ENCODE measurements at places on chromosomes 1 and 21.
A peak's percentile ranks its signal among the peaks of the same experiment; 100 is the strongest.

DNA sequence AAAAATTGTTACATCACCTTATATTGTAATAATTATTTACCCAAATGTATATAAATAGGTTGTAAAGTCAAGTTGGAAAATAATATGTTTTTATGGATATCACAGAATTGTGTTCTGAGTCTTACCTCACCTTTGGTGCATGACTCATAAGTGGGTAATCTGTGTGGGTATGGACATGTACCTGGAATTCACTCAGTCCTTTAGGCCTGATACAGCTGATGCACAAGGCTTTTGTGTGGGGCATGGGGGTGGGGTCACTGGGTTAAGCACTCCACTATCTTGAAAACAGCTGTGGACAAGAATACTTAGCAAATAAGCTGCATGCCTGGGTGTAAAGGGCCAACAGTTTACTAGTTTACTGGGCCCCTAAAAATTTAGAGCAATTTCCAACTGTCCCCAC, 34.4 kb downstream of the INKA2 start:
- DNase-seq: no peak

DNA sequence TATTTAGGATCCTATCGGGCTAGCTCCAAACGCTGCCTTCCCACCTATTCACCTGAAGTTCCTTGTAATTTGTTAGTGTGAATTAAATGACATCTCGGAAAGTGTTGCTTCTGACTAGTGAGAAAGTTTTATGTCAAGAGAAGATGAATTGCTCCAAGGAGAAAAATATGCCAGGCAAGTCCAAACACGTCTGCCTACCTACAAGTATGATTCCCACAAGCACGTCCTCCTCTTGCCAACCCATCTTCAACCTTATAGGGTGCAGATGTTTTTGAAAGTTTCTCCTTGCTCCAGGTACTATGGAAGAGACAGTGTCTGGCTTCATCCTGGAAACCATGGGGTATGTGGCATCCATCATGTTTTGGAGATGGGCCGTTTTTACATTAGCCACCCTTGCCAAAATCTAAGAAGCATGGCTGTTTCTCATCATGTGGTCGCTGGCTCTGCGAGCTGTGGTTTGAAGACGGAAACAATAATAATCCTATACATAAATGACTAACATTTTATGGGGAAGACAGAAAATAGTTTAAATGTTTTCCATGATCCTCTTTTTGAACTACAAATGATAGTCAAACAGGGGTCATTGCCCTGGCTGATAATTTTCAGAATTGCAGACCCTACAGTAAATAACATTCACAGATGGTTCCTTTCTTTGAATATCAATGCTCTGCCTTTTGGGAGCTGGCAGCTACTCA, 505.8 kb downstream of the SMYD3 start:
- DNase-seq: no peak

- DNase-seq: no peak
These were observed 910 bp downstream of the RUNX1 start for GRCh38 chr21:35048183-35048601.

GRCh38 chr1:209885403-209886218, 52.4 kb upstream of the SYT14 start:
- DNase-seq: no peak

- DNase-seq: peak; percentile 12
These were observed 287.5 kb downstream of the SMYD3 start for GRCh38 chr1:246219508-246220030.

DNA sequence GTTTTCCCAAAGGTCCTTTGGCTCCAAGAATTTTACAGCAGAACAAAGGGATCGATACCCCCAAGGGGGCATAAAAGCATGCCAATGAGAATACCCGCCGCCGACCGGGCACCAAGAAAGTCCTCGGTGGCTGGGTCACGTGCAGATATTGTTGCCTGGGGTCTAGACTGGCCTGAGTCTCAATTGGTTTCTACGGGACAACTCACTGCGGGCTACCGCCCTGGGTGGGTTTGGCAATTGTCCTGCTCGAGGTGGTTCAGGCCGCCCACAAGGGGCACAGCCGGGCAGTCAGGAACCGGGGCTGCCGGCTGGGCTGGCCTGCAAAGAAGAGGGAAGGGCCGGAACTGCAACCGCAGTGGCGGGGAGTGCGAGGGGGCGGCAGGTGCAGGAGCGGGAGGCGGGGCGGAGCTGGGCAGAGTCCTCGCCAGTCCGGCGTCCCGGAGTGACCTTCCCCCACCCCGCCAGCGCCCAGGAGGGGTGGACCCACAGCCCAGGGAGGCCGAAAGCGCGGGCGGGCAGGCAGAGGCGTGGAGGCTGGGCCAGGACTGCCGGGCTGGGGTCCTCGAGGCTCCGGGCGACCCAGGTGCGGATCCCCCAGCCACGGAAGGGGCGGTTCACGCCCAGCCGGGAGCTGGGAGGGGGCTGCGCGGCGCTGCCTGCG, 926 bp upstream of the ATP1B1 start:
- DNase-seq: no peak

DNA sequence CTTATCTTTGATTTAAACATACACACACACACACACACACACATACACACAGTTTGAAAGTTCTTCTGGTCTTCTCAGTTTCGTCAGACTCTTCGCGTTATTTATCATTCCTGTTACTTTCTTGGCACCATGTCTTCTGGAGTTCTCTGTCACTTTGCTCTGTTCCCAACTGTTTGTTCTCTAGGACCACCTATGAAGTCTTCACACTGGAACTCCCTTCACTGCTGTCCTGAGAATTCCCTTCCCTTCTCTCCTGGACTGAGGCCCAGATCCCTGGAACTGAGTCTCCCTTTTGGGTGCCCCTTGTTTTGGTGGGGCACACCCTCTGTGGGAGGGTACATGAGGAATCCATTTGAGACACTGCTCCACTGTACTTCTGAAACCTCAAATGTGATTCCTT, 30.5 kb downstream of the ALG14 start:
- no peak for DNase-seq

- no peak for DNase-seq
These were observed 141.7 kb upstream of the EDN2 start for GRCh38 chr1:41626146-41626545.

- no peak for DNase-seq
These were observed 68.6 kb downstream of the LHX8 start for GRCh38 chr1:75202751-75203150.

DNA sequence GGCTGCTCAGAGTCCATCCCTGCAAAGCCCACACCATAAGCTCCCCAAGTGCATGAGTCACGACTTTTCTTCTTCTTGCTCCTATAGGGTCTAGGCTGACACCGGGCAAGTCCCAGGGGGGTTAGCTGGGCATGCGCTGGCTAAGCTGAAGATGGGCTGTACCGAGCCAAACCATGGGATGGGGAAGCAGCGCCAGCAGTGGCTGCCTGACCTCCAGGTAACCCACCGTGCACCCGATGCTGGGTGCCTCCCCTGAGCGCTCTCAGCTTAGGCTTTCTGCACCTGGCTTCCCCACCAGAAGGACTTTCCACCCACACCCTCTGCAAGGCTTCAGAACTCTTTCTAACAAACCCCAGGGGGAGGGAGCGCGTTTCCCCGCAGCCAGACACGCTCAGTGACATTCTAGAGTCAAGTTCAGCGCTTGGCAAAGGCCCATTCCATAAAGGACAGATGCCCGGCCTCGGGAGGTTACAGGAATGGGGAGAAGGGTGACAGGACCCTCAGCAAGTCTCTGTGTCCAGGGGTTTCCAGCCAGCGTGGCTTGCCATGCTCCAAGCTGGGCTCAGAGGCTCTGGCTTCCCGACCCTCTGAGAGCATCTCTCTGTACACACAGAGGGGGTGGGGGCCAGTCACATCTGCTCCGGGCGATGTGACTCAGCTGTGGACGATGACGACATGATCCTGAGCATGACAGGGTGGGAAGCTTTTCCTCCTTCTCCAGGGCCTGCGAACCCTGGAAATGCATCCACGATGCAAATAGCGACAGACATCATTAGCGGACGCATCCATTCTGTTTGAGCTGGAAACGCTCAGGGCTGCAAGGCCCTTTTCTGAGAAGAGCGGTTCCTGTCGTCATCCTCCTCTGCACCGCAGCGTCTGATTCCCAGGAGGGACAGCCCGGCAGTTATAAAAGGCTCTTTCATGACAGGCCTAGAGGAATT, 107.8 kb downstream of the SIK1 start:
- DNase-seq: peak; percentile 37

DNA sequence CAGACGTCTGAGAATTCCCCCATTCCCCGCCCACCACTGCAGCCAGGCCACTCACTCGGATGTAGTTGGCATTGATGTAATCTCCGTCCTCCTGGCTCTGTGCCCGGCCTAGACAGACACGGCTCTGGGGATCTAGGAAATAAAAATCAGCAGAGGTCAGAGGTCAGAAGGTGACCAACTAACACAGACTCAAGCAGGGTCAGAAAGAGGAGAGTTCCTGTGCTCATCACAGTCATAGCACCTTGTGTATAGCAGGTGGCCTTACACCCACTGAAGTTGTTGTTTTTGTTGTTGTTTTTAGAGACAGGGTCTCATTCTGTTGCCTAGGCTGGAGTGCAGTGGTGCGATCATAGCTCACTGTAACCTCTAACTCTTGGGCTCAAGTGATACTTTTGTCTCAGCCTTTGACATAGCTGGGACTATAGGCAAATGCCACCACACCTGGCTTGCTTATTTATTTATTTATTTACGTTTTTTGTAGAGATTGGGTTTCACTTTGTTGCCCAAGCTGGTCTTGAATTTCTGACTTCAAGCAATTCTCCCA, 4.9 kb downstream of the PTPN7 start:
- no peak for DNase-seq

- DNase-seq: no peak
These were observed 10.9 kb downstream of the OR14I1 start for GRCh38 chr1:248691567-248692155.

GRCh38 chr1:63799307-63799706, 25.5 kb downstream of the ROR1 start:
- DNase-seq: no peak

- no peak for DNase-seq
These were observed 104.7 kb downstream of the DAB1 start for GRCh38 chr1:57319165-57319564.

DNA sequence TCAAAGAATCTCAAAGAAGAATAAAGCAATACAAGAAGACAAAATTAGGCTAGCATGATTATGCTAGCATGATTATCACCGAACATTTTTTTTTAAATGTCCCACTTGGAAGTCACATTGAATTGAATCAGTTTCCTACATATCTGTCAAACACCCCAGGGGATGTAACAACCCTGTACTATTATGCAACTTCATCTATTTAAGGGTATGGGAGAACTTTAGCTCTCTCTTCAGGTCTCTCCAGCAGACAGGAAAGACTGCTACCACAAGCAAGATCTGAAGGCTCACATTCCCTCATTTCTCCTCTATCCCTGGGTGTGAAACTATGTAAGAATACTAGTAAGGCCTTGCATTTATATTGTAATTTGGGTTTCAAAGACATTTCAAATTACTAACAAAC, 52.8 kb downstream of the EDEM3 start:
- DNase-seq: no peak

DNA sequence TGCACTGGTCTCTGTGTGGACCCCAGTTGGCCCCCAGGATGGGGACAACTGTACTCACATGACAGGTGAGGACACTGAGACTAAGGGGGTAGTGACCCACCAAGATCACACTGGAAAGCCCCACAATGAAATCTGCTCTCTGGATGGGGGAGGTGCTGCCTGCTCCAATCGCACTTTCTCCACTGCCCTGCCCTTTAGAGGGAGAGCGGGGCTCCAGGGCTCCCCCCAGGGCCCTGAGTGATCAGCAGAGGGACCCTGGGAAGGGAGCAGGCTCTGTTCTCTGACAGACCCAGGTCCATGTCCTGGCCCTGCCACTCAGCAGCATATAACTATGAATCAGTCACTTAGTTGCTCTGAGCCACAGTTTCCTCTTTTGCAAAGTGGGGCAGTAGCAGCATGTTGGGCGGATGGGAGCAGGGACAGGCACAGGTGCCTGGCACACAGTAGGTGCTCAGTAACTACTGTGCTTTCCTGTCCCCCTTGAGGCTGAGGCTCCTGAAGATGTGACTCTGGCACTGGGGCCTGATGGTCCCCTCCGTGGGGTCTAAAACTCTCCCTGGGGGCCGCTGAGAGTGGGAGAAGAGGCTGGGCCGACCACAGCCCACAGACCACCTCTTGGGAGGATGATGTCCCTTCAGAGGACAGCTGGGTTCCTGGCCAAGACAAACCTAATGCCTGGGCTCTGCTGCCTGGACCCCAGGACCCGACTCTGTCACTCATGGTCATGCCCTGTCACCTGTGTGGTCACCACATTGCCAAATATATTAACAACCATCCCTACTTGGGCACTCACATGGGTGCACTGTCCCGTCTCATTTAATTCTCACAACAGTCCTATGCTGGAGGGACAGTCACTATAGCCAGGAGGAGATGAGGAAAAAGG, 222.7 kb downstream of the PTPRU start:
- no peak for DNase-seq

GRCh38 chr21:36005879-36006400, 54.4 kb downstream of the SETD4 start:
- no peak for DNase-seq

DNA sequence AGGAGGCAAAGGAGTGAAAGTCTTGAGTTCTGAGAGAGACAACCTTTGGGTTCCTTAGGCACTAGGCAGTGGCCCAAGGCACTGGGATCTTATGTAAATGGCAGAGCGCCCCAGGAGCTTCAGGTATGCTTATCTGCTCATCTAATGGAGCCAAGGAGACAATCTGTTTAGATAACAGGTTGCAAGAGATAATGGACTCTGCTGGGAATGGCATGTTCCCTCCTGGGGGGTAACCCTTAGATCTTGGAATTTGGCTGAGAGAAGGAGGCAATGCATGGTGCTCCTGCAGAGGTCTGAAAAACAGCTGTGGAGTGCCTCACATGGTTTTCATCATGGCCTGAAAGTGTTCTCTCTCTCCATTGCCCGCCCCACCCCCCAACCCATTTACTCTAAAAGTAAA, 44.1 kb upstream of the WLS start:
- no peak for DNase-seq

DNA sequence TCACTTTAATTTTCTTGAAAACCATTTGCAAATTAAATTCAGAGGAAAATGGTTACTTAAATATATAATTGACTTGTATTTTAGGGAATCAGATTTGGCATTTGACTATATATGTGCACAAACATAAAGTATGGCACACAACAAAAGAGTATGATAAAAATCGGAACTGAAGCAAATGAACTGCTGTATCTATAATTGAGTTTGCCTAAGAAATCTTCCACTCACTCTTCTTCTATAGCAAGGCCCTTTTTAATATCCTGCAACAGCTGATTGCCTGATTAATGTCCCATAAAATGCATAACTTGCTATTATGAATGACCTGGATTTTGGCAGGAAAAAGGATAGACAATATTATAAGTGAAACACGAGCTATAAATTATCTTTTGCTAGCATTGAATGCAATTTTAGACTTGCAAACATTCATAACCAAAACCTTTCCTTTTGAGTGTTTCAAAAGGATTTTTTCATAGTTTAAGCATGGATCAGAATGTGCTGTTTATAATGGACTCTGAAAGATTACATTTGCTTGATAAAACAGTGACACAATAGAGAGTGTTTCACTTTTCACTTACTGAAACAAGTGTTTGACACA, 2204.3 kb downstream of the MRPL39 start:
- DNase-seq: no peak

DNA sequence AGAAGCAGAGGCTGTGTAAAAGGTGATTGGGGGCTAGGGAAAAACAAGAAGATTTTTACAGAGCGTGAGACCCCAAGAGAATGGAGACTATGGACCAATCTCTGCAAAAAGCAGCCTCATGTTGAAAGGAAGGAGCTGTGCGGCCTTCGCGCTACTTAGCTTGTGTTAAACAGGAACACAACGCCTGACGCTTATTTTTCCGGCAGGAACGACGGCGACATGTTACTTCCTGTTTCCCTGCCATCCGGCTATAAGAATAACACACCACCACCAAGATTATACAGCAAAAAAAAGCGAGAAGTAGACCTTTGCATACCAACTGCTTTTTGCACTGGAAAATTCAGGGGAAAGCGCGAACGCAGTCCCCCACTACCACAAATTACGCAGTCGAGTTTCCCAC, 272.7 kb downstream of the FAM72C start:
- no peak for DNase-seq
